SK-N-SH treated with all-trans-retinoic acid at 6 μM for 48 hours (cell line): ENCODE measurements at places on chromosomes 16 and 17.

- no peak for ATAC-seq
These were observed 11.6 kb downstream of the KRT33A start for GRCh38 chr17:41338961-41339485.

DNA sequence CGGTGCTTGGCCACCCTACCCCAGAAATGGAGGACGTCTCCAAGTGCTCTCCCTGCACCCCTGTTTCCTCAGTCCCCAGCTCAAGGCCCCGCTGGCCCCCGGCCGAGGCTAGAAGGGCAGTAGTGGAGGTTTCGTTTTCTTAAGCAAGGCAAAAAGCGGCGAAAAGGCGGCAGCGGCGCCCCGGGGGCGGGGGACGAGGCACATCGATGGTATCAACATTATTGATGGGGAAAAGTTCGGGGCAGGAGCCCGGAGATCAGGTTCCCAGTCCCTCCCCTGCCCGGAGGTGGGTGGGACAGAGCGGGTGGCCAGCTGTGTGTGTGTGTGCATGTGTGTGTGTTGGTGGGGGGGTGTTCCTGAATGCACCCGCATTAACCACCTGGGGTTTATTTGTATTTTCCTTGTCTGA is 4.1 kb upstream of the SALL1 start:
- ATAC-seq: no peak

GRCh38 chr16:31107465-31107867 is 720 bp upstream of the BCKDK start:
- ATAC-seq: no peak

DNA sequence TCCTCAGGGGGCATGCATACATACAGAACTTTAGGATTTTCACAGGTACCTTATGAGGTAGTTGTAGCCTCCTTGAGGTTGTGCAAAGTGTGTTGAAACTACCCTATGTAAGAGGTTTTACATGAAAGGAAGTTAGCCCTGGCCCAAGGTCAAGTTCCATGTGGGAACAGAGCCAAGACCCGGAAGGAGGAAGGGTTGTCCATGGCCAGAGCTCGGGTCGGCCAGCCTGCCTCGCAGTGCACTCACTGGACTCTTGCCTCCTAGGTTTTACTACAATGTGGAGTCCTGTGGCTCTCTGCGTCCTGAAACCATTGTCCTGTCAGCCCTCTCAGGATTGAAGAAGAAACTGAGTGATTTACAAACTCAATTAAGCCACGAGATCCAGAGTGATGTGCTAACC is 8.2 kb downstream of the POLR2C start:
- no peak for ATAC-seq

DNA sequence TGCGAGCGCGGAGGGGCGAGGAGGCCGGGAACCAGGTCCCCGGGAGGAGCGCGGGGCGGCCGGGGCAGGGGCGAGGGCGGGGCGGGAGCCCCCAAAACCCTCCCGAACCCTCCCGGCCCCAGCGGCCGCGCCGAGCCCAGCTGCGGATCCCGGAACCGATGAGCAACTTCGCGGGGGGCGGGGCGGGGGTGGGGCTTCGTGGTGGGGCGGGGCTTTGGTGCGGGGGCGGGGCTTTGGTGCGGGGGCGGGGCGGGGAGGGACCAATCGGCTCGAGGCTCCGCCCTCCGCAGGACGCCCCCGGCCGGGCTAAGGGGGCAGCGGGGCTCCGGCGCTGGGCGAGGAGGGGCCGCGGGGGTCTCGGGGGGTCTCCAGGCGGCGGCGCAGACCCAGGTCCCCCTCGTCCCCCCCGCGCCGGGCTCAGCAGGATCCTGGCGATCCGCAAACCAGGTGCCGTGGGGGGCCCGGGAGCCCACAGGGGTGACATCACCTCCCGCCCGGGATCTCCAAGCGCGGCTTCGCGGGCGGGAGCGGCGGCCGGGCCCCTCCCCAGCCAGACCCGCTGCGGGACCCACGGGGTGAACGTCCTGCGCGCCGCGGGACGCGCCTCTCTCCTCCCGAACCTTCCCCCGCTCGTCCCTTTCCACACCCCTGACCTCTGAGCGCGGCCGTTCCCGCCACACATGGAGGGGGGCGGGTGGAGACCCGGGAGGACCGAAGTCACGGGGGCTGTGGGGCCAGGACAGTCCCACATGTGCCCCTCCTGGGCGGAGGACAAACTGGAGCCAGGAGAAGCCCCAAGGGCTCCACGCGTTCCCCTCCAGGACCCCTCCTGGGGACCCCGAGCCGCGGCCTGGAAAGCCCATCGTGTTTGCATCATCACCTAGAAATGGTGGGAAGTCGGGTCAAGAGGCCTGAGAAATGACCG is at the start of gene ABR:
TSS of gene ABR (minus strand) at position 164 of the 925 bp plus-strand sequence. CDS start 254 bp downstream, outside the sequence.
- peak; percentile 35 for ATAC-seq

- ATAC-seq: no peak
These were observed 85.1 kb downstream of the RGS9 start for GRCh38 chr17:65222214-65222738.

DNA sequence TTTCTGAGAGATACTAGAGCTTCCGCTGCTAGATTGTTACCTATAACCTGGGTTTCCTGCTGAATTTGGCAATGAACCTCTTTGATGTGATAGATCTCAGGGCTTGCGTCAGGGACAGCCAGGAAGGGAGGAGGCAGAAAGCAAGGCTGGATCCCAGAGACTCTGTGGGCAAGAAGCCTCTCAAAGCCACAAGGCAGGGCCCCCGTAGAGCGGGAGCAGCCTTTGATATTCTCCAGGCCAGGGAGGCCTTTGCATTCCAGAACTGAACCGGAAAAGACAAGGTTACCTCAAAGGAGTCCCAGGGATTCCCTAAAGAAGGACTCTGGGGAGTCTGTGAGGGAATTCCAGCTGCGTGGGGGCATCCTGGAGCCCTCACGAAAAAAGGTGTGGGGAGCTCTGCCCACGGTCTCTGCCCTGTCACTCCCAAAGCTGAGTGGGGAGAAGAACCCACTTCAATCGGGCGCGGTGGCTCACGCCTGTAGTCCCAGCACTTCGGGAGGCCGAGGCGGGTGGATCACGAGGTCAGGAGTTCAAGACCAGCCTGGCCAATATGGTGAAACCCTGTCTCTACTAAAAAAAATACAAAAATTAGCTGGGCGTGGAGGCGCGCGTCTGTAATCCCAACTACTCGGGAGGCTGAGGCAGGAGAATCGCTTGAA is 14.3 kb upstream of the SCIMP start:
- no peak for ATAC-seq

DNA sequence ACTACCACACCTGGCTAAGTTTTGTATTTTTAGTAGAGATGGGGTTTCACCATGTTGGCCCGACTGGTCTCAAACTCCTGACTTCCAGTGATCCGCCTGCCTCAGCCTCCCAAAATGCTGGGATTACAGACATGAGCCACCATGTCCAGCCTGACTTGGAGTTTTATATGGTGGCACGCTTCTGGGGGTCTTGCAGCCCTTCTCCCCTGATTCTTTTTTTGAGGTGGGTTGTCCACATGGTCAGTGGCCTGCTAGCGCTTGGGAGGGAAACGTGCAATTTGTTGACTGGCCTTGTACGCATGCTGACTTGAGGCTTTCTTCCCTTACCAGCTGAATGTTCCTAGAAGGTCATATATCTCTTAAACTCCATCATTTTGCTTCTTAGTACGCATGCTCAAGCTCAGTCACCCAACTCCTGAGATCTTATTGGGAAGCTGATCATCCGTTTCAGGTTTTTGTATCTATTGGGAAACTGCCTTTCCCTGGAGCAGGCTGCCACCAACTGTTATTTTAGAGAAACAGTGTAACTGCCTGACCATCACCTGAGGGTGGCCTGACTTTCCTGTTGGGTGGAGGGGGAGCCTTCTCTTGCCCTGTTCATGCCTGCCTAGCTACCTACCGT is 13.7 kb upstream of the LDHD start:
- 0 out of 3 replicates have a peak, but pooled peaks have one; percentile 26 for ATAC-seq

GRCh38 chr17:18020971-18021370 is 18.0 kb downstream of the ATPAF2 start:
- no peak for ATAC-seq

DNA sequence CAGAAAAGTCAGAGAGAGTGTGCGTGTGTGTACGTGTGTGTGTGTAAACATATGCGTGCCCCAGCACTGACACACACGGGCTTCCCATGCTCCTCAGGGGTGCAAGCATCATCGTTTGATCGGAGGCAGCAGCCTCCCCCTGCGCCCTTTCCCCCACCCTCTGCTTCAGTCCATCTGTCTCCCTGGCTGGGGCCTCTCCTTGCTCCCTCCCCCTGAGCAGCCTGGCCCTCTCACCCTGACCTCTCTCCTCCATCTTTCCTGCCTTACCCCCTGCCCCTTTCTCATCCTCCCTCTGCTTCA is 4.4 kb downstream of the STX1B start:
- no peak for ATAC-seq

GRCh38 chr17:19904924-19905323 is 37.2 kb upstream of the ULK2 start:
- no peak for ATAC-seq

DNA sequence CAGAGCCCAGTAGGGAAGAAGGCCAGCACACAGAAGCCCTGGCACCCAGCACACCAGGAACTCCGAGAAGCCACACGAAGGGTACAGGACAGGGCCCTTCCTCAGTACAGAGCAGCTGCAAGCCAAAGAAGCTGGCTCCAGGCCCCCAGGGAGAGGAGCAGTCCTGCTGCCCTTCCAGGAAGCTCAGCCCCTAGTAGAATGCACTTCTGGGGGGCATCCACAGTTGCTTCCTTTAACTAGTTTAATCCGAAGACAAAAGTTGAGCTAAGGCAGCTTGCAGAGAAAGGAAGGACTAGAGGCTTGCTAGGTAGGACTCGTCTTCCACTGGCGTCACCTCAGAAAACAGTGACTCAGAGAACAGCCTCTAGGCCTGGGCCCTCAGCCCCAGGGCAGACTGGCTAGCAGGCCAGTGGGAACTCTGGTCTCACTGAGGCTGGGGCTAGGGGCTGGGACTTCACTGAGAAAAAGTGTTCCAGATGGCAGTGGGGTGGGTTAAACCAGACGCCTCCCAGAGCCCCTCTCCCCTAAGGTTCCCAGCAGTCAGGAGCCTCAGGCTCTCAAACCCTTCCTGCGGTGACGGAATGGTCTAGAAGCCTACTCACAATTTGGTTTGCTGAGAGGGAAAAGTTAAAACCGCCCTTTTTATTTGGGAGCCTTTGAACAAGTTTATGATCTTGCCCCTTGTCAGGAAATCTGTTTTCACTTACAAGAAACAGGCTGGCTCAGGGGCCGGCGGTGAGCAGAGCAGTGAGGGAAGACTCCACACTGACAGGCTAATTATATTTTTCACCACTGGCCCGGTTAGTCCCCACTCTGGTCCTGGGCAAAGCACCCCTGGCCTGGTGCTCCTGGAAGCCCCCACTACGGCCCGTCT is 41.4 kb downstream of the ACTG1 start:
- peak; percentile 16; the same call in 1 of the 3 replicates for ATAC-seq

GRCh38 chr16:29028457-29029167 is 43.8 kb downstream of the LAT start:
- ATAC-seq: no peak

GRCh38 chr17:15660077-15660476 is 24.0 kb downstream of the TRIM16 start:
- ATAC-seq: no peak

DNA sequence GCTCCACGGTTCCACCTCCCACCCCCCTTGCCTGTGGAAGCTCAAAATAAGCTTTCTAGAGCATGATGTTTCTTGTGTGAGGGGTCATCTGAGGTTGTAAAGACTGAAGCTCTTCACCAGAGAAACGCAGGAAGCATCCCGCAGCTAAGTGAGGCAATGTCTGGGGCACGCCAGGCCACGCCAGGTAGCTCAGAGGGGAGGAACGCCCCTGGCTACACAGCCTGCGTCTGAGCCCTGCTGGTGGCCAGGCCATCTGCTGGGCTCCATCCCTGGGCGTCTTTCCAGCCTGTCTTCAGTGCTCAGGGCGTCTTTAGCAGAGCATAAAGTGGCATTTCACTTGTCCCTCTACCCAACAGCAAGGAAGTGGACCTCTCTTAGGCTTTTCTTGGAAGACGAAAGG is 15.2 kb downstream of the SOCS3 start:
- ATAC-seq: no peak

DNA sequence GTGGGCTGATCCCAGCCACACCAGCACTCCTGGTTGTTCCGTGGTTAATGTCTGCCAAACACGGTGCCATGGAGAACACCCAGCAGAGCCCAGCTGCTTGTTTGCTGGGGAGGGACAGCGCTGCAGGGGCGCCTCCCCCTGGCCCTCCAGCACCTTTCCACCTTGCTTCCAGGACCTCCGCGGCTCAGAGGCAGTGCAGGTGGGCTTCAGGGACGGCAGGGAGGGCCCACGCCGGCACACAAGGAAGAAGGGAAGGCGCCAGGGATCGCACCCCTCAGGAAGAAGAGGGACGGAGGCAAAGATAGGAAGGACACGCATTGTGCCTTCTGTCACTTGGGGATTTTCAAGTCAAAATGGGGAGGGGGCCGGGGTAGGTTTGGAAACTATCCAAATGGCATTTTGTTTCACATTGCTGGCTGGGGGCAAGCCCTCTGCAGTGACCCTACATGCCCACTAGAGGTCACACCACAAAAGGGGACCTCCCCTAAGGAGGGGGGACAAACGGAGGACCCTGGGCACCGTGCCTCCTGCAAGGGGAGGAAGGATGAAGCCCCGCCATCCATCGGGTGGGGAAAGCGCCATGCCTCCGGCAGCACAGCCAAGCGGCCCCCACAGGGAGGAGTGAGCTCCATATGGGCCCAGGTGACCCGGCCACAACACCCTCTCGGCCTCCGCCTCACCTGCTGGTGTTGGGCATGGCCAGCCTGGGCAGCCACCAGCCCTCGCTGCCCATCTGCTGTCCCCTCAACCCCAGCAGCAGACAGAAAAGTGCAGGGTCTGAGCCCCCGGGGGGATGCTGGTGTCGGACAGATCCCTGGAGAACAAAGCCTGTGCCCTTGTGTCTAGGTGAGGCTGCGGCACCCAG is 7.5 kb upstream of the C16orf95 start:
- ATAC-seq: peak; percentile 82

GRCh38 chr17:78441271-78441971 is 63.0 kb downstream of the PGS1 start:
- ATAC-seq: no peak

GRCh38 chr17:78798695-78799559 is 16.9 kb upstream of the CYTH1 start:
- ATAC-seq: peak; percentile 55; the same call in 2 of the 3 replicates

- no peak for ATAC-seq
These were observed 82.8 kb downstream of the FBXL20 start for GRCh38 chr17:39318636-39319035.

- ATAC-seq: no peak
These were observed 319.2 kb downstream of the SOX9 start for GRCh38 chr17:72439893-72440502.

DNA sequence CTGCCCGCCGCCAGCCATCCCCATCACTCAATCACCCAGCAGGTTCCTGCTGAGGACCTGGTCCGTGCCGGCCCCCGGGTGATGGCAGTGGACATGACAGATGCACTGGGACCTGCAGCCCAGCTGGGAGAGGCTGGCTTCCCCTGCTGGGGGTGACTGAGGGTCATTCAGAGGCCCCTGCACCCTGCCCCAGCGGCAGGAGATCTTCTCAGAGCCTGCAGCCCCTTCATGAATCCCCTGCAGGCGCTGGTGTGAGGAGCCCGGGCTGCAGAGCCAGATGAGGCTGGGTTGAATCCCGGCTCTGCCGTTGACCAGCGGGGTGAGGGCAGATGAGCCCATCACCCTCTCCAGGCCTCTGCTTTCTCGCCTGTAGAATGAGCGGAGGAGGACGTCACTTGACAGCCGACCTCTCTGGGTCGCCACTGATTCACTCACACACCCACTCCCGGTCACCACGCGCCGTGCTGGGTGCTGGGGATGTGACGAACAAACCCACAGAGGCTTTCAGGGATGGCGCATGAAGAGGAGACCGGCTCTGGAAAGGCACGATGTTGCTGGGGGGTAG is 95.2 kb upstream of the CIBAR2 start:
- ATAC-seq: peak; percentile 2; the same call in 2 of the 3 replicates

- ATAC-seq: peak; percentile 62
These were observed 48.1 kb downstream of the MYO18A start for GRCh38 chr17:29131814-29132682.

- ATAC-seq: no peak
These were observed 19.5 kb downstream of the LRRC75A start for GRCh38 chr17:16472539-16472938.
